ENCODE measurements at places on chromosomes 3 and 15.

DNA sequence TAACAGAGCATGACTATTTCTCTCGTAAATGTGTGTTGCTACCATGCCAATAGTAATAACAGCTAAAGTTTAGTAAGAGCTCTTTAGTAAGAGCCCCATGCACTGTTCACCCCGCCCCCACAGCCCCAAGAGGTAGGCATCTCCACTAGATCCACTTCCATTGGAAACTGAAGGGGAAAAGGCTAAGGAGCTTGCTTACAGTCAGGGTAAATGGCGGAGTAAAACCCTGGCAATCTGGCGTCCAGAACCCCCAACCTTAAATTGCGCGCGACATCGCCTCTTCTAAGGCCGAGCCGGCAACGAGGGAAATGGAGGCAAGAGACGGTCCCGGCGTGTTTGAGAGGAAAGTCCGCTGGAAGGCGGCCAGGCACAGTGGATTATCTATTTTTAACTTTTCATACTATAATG is 654 bp upstream of the C3orf38 start:
- DNase-seq, result peak; percentile 68

GRCh38 chr3:119747357-119747756 is 34.5 kb upstream of the NR1I2 start:
- no peak for DNase-seq

- no peak for DNase-seq
Observed at GRCh38 chr3:174336784-174337183, 522.4 kb upstream of the NAALADL2 start.

DNA sequence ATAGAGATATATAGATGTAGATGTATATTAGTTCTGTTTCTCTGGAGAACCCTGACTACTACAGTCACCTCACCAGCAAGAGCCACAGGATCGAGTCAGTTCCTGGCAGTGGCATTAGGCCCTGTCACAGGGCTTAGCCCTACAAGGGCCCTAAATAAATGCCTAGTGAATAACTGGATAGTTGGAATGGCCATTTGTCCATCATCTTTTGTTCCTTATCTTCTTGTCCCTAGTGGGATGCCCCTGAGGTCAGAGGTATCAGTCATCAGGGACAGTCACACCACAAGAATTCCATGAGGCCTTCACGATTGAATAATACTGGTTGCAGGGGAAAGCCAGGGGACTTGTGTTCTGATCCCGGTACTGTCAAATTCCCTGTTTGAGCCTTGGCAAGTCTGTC is 204.9 kb upstream of the PPP2R3A start:
- DNase-seq, result no peak

- no peak for DNase-seq
Observed at GRCh38 chr15:65306551-65306950, 2.1 kb downstream of the RNU5B-1 start.

GRCh38 chr3:97687734-97688133 is 76.8 kb upstream of the ARL6 start:
- no peak for DNase-seq

DNA sequence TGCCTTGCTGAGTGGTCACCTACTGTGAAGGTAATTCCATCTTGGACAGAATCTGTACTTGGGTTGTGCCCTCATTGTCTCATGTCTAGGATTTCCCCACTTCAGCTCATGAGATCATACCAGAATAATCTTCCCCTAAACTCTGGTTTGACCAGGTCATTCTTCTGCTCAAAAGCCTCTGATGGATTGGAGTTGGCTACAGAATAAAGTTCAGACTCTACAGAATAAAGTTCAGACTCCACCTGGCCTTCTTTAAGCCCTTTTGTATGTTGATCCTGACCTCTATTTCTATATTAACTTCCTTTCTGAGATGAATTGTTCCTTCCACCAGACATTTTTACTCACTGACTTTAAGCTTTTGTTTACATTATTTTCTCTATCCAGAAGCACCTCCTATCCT is 6.4 kb upstream of the GLCE start:
- no peak for DNase-seq

GRCh38 chr3:2856138-2857133 is 253.7 kb downstream of the IL5RA start:
- DNase-seq, result no peak

DNA sequence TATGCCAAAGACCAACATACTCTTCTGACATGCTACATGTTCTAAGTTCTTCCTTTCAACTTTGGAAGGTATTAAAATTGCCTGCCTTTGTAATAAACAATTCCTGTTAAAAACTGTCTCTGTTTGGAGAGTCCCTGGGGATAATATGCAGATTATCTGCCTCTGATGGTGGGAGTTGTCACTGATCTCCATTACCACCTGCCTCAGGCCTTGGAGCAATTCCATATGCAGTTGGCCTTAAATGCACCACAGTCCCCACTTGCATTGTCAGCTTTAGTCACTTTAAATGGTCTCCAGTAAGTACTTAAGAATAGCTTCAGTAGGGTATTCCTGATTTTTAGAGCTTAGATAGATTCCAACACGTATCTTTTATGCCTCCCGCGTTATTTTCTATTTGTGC is 121.1 kb upstream of the GOLIM4 start:
- no peak for DNase-seq

DNA sequence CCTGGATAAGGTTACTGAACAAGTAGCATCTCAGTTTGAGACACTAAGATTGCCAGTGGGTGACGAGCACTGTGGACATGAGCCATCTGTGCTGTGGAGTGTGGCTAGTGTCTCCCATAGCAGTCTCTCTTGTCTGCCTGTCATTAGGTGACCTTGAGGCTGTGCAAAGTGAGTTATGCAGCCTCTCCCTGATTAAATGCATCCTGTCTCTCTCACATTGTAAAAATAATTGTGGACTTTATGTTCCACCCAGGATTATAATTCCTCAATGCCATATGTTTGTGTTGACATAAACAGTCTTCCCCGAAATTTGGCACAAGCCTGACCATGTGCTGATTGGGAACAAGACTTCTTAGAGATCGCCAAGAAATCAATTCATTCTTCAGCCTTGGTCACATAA is 168.9 kb downstream of the MYRIP start:
- DNase-seq, result no peak

DNA sequence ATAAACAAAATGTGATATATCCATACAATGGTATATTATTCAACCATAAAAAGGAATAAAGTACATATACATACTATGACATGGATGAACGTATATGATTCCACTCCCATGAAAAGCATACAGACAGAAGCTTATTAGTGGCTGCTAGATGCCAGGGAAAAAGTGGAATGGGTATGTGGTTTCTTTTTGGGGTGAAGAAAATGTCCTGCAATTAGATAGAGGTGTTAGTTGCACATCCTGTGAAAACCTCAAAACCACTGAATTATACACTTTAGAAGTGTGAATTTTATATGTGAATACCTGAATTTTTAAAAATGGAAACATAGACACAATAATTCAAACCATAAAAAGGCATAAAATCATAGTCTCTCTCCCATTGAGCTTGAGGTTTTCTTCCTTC is 11.2 kb downstream of the DENND6A start:
- no peak for DNase-seq

GRCh38 chr15:91821458-91821857 is 32.0 kb upstream of the SLCO3A1 start:
- no peak for DNase-seq

DNA sequence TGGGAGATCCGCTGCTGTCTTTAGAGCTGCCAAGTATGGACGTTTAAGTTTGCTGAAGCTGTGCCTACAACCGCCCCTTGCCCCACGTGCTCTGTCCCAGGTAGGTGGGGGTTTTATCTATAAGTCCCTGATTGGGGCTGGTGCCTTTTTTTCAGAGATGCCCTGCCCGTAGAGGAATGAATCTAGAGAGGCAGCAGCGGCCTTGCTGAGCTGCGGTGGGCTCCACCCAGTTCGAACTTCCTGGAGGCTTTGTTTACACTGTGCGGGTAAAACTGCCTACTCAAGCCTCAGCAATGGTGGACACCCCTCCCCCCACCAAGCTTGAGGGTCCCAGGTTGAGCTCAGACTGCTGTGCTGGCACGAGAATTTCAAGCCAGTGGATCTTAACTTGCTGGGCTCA is 83.4 kb upstream of the FGF7 start:
- no peak for DNase-seq

GRCh38 chr15:66285533-66286280 is 7.7 kb upstream of the DIS3L start:
- no peak for DNase-seq

DNA sequence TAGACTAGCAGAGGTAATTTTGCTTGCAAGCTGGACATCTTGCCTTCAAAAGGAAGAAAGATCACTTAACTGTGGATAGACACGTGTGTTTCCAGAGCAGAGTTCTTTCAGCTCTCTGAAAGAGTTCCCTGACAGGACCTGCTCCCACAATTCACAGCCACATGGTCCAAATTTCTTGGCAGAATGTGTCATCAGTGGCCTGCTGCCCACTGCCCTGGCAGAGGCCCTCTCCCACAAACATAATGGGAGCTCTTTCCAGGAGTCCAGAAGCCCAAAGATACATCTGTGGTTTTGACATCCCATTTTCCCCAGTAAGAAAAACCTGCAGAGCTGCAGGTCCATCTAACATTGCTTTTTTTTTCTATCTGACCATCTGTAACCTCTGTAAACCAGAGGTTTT is 48.3 kb downstream of the SERPINI1 start:
- no peak for DNase-seq

DNA sequence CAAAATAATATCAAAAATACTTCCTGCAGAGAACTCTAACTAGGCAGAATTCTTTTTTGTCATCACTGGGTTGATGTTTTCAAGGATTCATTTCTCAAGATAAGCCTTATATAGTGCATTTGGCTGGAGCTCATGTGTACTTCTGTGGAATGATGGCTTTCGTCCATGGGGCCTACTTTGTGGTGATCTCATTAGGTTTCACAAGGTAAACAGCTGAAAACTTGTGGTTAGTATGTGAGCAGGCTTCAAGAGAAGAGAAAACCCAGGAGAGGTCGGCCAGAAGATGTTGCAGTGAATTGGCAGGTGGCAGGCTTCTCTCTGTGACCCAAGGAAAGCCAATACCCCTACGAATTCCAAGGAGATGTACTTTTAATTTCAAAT is 121.4 kb upstream of the PHLDB2 start:
- no peak for DNase-seq

- DNase-seq, result no peak
Observed at GRCh38 chr3:59481776-59482400, 432.1 kb upstream of the CFAP20DC start.

- DNase-seq, result no peak
Observed at GRCh38 chr15:52256930-52257733, 38.5 kb downstream of the MYO5C start.

DNA sequence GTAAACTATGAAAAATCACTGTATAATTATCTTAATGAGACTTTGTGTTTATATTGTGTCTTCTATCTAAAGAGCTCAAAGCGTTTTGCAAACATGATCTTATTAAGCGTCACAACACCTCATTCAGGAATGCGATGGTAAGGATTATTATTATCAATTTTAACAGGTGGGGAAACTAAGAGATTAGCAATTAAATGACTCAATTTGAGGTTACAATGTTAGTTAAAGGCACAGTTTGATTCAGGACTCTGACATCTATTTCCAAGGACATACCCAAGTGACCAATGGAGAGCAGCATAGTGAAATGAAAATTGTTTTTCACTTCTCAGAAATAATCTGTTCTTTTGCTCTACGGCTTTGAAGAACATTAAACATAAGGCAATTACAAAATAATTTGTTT is 74.6 kb downstream of the FMN1 start:
- no peak for DNase-seq

DNA sequence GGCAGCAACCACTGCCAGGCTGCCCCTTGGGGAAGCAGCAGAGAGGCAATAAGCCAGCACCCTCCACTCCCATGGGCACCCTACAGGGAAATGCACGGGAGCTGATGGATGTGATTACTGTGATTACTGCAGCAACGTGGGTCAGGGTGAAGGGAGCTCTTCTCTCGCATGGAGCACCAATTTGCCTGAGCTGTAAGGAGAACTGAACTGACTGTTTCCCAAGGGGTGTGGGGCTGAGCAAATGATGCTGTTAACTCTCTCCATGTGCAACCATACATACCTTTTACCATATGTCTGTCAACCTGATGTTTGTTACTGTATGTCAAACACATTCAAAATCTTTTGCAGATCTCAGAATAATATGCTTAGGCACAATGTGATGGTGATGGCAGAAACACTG is 680.6 kb downstream of the SQOR start:
- no peak for DNase-seq

GRCh38 chr3:40166997-40167396 is 142.5 kb upstream of the EIF1B start:
- no peak for DNase-seq

DNA sequence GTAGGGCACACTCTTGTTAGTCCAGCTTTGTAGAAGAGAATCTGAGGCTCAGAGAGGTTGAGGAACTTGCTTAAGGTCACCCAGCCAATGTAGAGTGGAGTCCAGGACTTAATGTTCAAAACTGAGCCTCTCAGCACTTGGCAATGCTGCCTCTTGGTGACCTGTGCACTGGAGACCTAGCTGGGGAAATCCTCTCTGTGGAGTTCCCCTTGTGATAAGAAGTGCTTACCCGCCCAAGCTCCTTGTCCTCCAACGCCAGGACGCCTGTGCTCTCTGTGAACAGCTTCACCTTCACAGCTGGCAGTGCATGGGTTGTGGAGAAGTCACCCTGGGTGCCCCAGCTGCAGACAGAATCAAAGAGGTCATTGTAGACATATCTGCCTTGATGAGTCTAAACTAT is 219.1 kb upstream of the FEZF2 start:
- no peak for DNase-seq

DNA sequence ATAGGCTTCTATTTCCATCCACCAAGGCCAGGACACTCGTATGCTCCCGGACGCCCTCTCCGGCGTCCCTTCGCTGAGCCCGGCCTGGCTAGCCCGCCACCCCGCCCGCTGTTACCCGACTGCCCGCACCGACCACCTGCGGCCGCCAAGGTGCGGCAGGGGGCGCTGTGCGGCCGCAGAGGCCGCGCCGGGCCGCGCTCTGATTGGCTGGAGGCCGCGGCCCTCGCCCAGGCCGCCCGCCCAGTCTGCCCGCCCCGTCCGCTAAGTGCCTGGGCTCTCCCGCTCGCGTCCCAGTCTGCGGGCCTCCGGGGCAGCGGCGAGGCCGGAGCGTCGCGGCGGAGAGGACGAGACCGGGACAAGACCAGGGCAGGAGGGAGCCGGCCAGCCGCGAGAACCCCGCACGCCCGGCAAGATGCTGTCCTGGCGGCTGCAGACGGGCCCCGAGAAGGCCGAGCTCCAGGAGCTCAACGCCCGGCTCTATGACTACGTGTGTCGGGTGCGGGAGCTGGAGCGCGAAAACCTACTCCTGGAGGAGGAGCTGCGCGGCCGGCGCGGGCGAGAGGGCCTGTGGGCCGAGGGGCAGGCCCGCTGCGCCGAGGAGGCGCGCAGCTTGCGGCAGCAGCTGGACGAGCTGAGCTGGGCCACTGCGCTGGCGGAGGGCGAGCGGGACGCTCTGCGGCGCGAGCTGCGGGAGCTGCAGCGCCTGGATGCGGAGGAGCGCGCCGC is at the start of gene SYNM:
TSS of gene SYNM (plus strand) at position 293 of the 726 bp plus-strand sequence. CDS start at position 413, 120 bp downstream.
- peak; percentile 63 for DNase-seq
